ENCODE measurements at places on chromosomes 13 and 19.

- no peak for DNase-seq
Observed at GRCh38 chr13:51919531-51919930, 57.8 kb downstream of the CCDC70 start.

GRCh38 chr13:33806470-33807248 is 11.3 kb upstream of the RFC3 start:
- no peak for DNase-seq

DNA sequence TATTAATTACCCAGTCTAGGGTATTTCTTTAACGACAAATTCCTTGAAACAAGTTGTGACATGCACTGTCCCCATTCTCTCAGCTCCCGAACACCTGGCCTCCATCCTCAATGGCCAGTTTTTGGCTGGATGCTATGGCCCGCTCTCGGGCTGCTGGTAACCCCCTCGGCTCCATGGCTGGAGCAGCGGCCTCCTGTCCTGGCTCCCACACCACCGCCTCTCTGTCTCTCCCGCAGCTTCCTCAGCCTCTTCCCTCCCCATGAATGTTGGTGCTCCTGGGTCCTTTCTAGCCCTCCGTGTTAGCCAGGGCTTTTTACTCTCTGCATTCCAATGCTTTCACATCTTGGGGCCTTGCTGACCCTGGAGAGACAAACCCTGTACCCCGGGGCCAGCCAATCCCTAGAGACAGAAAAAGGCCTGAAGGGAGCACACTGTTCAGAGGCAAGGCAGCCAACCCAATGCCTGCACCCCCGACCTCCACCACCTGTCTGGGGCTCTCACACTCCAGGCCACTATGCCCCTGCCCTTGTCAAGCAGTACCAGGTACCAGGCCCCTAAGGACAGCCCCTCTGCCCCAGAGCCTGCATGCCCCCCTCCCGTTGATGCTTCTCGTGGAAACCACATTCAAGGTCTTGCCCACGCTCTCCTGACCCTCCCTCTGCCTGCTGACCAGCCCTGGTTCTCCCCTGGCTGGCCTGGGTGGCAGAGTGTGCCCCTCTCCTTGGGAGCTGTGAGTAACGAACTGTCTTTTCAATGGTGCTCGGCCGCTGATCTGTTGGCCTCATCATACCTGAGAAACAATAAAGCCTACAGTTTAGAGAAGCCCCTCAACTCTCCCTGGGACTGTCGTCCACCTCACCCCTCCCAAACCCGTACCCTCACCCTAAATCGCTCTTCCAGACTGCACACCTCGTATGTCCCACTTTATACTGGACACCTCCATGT is 86.9 kb upstream of the GPR183 start:
- no peak for DNase-seq

GRCh38 chr19:43290568-43291359 is 21.4 kb upstream of the PSG9 start:
- DNase-seq: no peak

- DNase-seq: no peak
Observed at GRCh38 chr19:13951043-13951442, 1.3 kb upstream of the DCAF15 start.

GRCh38 chr13:48769107-48769704 is 115.5 kb downstream of the CYSLTR2 start:
- peak; percentile 66 for DNase-seq

DNA sequence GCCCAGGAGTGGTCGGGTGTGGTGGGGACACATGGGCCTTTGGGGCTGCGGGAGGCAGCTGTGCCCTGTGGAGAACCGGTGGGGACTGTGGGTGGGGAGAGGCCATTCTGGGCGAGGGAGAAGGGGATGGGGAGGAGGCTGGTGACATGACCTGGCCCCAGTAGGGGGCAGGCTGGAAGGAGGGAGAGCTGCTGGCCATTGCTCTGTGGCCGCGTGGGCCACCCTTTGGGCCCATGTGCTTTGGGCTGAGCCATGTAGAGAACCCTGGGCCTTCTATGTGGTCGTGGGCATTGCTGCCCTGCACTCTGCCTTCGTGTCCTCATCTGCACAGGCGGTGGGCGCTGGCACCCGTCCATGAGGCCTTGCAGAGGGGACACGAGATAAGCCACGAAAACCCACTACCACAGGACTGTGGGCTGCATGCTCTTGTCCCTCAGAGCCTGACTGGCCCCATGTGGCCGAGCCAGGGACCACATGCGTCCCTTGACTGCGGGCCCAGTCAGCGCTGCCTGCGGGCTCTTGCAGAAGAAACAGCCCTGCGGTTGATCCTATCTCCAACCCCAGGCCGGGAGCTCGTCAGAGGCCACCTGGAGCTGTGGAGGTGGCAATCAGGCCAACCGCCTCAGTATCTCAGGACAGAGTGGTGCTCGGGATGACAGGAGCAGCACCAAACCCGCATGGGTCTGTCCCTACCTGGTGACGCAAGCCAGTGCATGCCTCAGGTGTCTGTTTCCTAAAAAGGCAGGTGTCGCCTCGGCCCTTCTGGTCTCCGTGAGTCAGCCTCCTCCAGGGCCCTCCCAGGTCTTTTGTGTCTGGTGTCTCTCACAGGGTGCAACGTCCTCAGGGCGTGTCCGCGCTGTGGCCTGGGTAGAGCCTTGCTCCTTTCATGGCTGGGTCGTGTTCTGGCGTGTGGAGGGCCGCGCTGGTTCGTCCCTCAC is 14.3 kb downstream of the FZR1 start:
- no peak for DNase-seq

GRCh38 chr13:83531022-83531421 is 351.3 kb downstream of the SLITRK1 start:
- no peak for DNase-seq

GRCh38 chr19:46147166-46147740 is 785 bp upstream of the IGFL2 start:
- DNase-seq: no peak

- DNase-seq: no peak
Observed at GRCh38 chr19:18086590-18087138, at the start of gene IL12RB1. TSS of gene IL12RB1 (minus strand) at chr19:18086934. CDS start at chr19:18086823, 111 bp downstream.

GRCh38 chr13:51781246-51782022 is 22.5 kb downstream of the DHRS12 start:
- peak; percentile 75 for DNase-seq

GRCh38 chr13:50070186-50070585 is 54.9 kb downstream of the KCNRG start:
- DNase-seq: no peak

DNA sequence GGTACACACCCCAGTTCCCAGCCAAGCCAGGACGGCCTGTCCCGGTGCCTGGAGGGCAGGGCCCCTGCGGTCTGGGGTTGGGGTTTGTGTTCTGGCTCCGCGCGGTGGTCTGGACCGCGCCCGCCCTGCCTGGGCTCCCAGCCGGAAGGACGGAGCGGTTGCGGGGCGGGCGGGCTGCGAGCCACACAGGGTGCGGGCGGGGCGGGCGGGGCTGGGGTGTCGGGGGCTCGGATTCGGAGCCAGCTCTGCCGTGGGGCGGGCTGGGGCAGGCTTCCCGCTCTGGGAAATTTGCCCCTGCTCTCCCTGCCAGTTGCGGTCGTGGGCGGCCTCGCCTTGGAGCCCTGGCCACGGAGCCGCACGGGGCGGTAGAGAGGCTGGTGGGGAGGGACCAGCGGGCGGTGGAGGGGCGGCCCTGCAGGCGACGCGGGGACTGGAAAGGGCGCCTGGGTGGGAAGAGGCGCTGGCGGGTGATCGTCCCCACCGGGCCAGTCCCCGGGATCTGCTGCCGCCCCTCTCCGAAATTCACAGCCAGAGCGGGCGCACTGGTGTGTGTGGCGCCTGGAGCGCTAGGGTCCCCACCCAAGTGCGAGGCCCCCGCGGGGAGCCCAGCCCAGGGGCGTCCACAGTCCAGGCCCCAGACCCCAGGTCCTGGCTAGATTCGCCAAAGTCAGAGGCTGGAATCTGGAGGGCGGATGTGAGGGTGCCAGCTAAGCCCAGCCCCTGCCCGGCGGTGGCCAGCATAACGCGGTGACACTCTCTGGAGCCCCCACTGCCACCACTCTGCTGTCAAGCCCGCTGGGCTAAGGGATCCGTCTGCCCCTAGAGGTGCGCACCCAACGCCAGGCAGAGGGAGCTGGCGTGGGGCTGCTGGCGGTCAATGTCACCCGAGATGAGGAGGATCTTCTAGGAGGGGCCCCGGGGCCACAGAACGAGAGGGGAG is 11.0 kb upstream of the ZNF492 start:
- DNase-seq: no peak

GRCh38 chr13:108662528-108662927 is 33.1 kb downstream of the MYO16 start:
- DNase-seq: no peak

- no peak for DNase-seq
Observed at GRCh38 chr19:13803038-13803437, 7.8 kb downstream of the ZSWIM4 start.

GRCh38 chr13:98253526-98253925 is 76.5 kb upstream of the RNF113B start:
- DNase-seq: no peak

- no peak for DNase-seq
Observed at GRCh38 chr19:31459430-31459829, 110.2 kb upstream of the TSHZ3 start.

DNA sequence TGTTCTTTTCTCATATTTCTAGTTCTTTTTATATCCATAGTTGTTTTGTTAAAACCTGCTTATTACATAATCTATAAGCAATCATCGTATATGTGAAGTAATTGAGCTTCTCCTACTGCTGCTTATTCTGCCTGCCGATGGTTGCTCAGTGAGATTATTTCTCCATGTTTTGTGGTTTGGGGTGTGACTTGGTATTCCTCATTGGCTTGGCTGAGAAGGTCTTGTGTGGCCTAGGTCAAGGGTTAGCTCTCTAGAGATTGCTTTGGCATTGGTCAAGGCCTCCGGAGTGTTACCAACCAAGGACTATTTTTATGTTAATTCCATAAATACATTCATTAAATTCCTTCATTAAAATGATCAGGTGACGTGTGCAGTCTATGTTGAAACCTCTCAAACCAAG is 302.8 kb downstream of the MYO16 start:
- no peak for DNase-seq

GRCh38 chr19:47467914-47468313 is 3.8 kb downstream of the SLC8A2 start:
- DNase-seq: no peak

DNA sequence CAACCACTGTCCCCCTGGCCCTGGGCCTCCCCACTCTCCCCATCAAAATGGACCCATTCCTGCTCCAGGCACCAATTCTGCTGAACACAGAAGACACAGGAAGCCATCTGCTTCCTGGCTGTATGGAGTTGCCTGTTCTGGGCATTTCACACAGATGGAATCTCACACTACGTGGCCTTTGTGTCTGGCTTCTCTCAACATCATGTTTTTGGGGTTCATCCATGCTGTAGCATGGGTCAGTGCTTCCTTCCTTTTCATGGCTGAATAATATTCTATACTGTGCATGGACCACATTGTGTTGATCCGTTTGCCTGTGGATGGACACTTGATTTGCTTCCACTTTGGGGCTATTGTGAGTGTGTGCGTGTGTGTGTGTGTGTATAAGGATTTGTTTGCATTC is 15.0 kb upstream of the KLF2 start:
- DNase-seq: no peak

- DNase-seq: no peak
Observed at GRCh38 chr13:66530686-66531085, 699.5 kb downstream of the PCDH9 start.

- DNase-seq: no peak
Observed at GRCh38 chr13:82147526-82147925, 1734.7 kb downstream of the SLITRK1 start.

GRCh38 chr13:37433086-37433485 is 165.5 kb downstream of the POSTN start:
- no peak for DNase-seq

DNA sequence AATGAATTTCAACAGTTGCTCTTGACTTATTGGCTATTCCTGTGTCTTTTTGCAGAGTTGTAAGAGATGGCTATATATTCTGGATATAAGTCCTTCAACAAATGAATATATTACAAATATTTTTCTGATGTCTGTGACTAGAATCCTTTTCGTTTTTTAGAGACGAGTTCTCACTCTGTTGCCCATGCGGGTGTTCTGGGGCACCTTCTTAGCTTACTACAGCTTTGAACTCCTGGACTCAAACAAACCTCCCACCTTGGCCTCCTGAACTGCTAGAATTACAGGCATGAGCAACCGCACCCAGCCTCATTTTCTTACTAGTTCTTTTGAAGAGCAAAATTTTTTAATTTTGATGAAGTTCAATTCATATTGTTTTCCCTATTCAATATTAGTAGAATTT is 287.8 kb downstream of the LIG4 start:
- DNase-seq: no peak

- DNase-seq: no peak
Observed at GRCh38 chr13:99357131-99357596, 50.0 kb upstream of the GPR183 start.

- no peak for DNase-seq
Observed at GRCh38 chr19:12913851-12914690, 5.0 kb downstream of the SYCE2 start.

DNA sequence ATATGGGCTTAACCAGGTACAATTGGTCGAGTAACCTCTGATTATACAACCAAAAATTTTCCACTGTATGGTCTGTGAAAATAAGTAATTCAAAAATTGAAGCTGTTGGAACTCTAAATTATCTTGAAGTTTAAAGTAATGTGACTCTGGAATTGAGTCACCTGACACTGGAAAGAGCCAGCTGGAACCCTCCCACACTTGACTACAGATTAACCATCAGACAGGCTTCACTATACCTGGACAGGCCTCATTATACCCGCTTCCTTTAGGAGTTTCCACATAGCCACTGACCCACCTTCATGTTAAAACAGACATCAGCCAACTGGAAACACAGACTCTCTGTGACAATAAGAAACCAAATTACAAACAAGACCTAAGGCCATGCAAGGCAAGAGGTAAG is 1.3 kb downstream of the ZNF433 start:
- DNase-seq: no peak

GRCh38 chr19:37334179-37335071 is 36.5 kb upstream of the ZNF527 start:
- peak; percentile 91 for DNase-seq

- no peak for DNase-seq
Observed at GRCh38 chr13:90773681-90774080, 573.8 kb upstream of the MIR17HG start.

DNA sequence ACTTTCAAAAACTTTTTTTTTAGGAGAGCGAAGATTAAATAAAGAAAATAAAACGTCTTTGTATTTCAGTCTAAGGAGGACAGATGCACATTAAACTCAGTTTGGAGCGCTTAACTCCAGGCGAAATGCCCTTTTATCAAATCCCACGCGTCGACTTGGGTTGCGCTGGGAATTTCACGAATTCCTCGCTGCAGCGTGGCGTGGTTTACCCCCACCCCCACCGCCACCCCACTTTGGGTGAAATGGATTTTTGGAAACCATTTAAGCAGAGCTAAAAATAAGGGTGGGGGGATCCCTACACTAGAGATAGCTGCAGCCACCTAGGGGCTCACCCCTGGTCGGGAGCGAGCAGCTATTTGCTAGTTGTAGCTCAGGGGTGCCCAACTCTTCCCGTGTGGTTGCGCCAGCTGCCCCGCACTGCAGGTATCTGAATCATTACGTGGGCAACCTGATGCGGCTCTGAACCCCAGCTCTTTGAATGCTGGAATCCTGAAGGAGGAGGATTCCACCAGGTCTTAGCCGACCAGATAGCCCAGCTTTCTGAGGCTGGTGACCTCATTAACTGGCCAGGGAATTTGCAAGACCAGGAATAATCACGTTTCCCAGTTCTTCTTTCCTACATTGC is 6.5 kb upstream of the TSHZ3 start:
- DNase-seq: no peak
